Activated naive CD8-positive, alpha-beta T cell treated with anti-CD3 and anti-CD28 coated beads, Interleukin-2, amount 10 ng/mL, durations not matched to agents 7 days and 5 days (primary cell): ENCODE measurements at places on chromosomes 11 and 22.

- no peak for DNase-seq
Observed at GRCh38 chr11:108960501-108960900, 295.6 kb downstream of the DDX10 start.

DNA sequence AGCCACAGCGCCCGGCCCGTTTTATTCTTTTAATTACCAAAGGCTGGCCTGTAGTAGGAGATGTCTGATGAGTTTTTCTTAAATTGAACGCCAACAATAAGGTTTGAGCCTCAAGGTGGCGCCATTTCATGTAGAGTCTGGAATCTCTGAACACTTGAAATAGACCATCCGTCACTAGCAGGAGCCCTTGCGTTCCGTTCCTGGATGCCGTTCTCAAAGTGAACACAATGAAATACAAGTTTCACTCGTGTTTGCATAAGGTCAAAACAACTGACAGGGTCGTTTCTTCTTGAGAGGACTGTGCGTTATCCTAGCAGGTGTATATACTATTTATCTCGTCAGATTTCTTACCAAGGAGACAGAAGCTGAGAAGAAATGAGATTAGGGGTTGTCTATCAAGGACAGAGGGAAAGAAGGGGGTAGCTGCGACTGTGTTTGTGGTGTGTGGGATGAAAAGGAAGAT is 18.7 kb upstream of the SCGB1D1 start:
- peak; percentile 55 for DNase-seq

- no peak for DNase-seq
Observed at GRCh38 chr22:41435560-41435959, 11.0 kb downstream of the TOB2 start.

GRCh38 chr11:68009391-68010089 is 587 bp upstream of the ALDH3B1 start:
- no peak for DNase-seq

GRCh38 chr11:64372802-64373597 is 14.0 kb downstream of the RPS6KA4 start:
- DNase-seq = no peak

GRCh38 chr22:28920757-28921584 is 37.6 kb downstream of the ZNRF3 start:
- DNase-seq = no peak

- DNase-seq = no peak
Observed at GRCh38 chr11:66981976-66982578, 7.0 kb downstream of the C11orf86 start.

- no peak for DNase-seq
Observed at GRCh38 chr11:44270403-44271273, 39.3 kb downstream of the ALX4 start.

- no peak for DNase-seq
Observed at GRCh38 chr22:32325416-32325801, 32.3 kb upstream of the RFPL3 start.

DNA sequence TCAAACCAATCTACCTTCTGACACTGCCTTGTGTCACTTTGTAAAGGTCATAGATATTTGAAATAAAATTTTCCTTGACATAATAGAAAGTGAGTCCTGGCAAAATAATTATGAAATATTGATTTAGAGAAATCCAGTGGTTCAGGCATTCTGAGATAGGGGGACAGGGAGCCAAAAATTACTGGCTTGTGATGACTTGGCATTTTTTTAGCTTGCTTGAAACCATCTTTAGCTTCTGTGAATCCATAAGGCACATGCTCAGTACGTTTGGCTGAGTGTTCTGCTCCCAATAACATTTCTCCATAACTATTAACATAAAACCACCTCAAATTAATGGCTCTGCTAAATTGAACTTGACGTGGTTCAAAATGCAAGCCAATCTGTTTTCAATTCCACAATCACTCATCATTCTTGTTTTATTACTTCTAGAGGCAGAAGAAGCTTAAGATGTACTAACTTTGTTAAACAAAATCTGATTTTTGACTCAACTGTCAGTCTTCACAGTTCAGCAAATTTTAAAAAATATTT is 209.0 kb downstream of the LRRC4C start:
- DNase-seq = no peak

DNA sequence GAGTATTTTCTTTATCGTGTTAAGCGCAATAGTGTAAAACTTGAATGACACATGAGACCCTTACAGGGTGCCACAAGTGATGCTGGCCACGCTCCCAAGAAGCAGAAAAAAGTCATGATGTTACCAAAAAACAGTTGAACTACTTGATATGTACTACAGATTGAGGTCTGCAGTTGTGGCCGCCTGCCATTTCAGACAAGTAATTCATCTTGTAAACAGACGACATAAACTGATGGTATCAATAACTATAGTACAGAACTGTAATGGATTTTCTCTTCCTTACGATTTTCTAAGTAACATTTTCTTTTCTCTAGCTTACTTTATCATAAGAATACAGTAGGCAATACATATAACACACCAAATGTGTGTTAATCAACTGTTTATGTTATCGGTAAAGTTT is 5.5 kb downstream of the CD59 start:
- DNase-seq = no peak

GRCh38 chr11:99443276-99443675 is 422.5 kb downstream of the CNTN5 start:
- DNase-seq = no peak

GRCh38 chr22:32696089-32696488 is 105.4 kb upstream of the TIMP3 start:
- no peak for DNase-seq

GRCh38 chr11:72085621-72086351 is 5.1 kb downstream of the LRRC51 start:
- DNase-seq = no peak

- DNase-seq = no peak
Observed at GRCh38 chr11:129286813-129287212, 88.8 kb upstream of the BARX2 start.

- DNase-seq = no peak
Observed at GRCh38 chr22:45597460-45598192, 74.0 kb upstream of the ATXN10 start.

GRCh38 chr11:61712846-61713245 is 32.7 kb downstream of the DAGLA start:
- no peak for DNase-seq

GRCh38 chr11:9399466-9399865 is 15.0 kb downstream of the IPO7 start:
- DNase-seq = no peak

DNA sequence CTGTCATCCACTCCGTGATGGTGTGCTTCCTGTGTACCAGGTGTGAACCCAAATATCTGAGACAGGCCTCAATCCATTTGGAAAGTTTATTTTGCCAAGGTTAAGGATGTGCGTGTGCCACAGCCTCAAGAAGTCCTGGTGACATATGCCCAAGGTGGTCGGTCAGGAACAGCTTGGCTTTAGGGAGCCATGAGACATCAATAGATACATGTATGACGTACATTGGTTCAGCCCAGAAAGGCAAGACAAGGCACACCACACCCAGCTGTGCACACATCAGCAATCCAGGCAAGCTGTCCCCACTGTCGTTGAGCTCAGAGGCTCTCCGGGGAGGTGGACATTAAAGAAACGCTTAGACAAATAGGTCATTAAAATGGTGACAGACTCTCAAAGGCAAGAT is 56.8 kb upstream of the SHANK2 start:
- DNase-seq = no peak
